ENCODE measurements at places on chromosomes 11 and 22. TPM values are rescaled to one million over a fixed set of nuclear protein-coding genes. Genes with fewer than 3 reads are reported as not detected.
A peak's percentile ranks its signal among the peaks of the same experiment; 100 is the strongest.

DNA sequence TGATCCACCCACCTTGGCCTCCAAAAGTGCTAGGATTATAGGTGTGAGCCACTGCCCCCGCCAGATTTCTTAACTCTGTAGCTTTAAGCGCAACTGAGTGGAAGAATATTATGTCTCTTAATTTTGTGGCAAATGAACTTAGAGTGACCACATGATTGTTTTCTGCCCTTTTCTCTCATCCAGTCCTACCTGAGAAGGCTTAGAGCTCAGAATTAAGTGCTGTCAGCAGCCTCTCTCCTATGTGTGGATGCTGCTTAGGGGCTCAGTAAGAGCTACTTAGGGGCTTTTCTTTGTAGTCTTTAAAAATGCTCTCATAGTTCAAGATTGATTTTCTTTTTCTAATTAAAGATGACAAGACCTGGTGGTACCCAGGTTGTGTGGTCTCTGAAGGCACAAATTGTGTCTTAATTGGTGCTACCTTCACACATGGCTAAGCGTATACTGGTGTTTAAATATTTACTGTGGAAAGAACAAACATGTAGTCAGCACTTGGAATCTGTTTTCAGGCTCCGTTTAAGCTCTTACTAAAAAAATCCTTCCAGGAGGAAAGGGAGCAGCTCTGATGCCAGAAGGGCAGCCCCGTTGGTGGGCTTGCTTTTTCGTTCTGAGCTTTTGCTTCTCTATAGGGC lies 59.3 kb downstream of the DEPDC5 start:
- peaks cover 49% of the 10 kb centered on the region for H3K36me3 ChIP-seq
- DNase-seq = no peak
- H3K4me1 ChIP-seq = peaks cover 3% of the 10 kb centered on the region
- no peak overlapping the region for H3K4me3 ChIP-seq

- peak overlapping the region; percentile 90 for H3K27ac ChIP-seq
- H3K4me1 ChIP-seq = peaks cover 86% of the 10 kb centered on the region
- H3K27me3 ChIP-seq = no peaks in the 10 kb centered on the region
- H3K36me3 ChIP-seq = peaks cover 70% of the 10 kb centered on the region
- no peak for DNase-seq
Observed at GRCh38 chr11:61035526-61035835, 64.0 kb downstream of the CD6 start.

DNA sequence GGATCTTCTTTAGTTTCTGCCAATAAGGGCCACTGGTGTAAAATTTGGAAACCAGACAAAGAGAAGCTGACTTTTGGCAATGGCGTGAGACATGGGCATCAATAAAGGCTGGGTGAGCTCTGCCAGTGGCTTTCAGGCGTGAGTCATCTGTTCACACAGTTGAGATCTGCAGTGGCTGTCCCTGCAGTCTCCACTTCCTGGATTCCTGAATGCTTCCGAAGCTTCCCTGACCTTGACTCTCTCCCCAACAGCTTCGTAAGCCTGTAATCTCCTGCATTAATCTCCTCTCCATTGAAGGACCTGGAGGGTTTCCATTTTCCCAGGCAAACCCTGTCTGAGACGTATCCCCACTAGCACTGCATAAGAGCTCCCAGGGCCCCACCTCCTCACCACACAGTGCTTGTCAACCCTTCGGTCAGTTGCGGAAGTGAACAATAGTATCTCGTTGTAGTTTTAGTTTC lies 574.7 kb downstream of the TBC1D22A start:
- H3K4me1 ChIP-seq = no peaks in the 10 kb centered on the region
- H3K27ac ChIP-seq = no peak overlapping the region
- H3K36me3 ChIP-seq = no peaks in the 10 kb centered on the region

TYR gene
- total RNA-seq = not detected

FTH1 gene
- 777 TPM for total RNA-seq

MUC6 gene
- not detected for total RNA-seq
